ENCODE measurements at places on chromosomes 5 and 9.

DNA sequence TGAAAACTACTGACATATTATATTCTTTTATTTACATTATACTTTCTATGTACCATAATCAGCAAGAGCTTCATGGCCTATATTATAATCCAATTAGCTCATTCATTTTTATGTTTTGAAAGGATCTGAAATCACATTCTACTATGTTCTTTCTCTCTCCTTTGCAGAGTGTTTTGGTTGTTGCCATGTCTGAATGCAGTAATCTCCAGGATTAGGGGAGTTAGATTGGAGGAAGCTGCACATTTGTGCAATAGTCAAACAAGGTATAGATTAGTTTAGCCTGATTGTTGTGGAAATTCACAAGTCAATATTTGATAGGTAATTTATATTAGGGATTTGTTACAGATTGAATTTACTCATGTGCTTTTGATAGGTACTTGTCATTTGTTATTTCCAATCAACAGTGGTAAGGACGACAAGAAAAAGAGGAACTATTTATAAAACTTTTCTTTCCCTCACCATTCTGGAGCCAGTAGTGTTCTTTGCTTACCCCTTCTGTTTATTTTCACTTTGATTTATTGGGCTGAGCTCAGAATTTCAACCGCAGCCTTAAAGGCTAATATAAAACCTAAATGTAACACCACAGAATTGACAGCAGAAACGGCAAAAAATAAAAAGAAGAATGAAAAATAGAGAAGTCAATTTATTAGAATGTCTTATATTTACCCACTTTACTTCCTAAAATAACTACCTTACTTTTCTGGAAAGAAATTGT, 597.0 kb downstream of the CHSY3 start:
- DNase-seq, result no peak

GRCh38 chr9:9973062-9973461, 639.7 kb downstream of the PTPRD start:
- no peak for DNase-seq

DNA sequence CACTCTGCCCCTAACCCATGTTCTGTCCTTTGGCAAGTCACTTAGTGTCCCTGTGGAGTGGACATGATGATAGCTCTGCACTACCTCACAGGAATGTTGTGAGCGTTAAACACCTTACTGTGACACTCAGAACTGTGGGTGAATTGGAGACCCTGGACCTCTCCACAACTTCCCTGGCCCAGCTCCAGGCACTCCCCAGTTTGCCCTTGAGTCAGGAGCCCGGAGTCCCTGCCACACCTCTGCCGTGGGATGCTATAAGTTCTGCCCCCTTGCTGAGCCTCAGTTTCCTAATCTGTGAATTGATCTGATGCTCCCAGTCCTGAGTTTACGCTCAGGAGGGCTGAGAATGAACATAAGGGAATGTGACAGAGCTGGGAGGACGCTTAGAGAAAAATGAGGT, 34.4 kb downstream of the GSN start:
- DNase-seq, result no peak

GRCh38 chr5:64612344-64612961, 77.8 kb upstream of the SHISAL2B start:
- no peak for DNase-seq

GRCh38 chr5:32443541-32444430, 754 bp downstream of the ZFR start:
- peak; percentile 35 for DNase-seq

Measured in T-helper 9 cell (primary cell).